ENCODE measurements at places on chromosomes 4 and X.

DNA sequence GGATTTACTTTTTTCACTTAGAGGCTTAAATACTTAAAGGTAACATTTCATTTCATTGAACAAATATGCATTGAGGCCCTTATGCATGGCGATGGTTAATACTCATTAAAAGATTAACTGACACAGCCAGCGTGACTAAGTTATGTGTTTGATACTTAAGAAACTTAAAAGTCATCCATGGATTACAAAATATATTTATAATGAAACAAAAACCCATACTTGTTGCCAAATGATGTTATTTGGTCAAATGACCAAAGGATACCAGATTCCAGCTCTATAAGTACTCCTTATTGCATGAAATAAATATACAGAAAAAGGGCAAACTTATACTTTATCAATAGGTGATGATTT lies 26.7 kb downstream of the ZNF330 start:
- H3K4me1 ChIP-seq, result no peaks in the 10 kb centered on the region
- no peak overlapping the region for H3K27ac ChIP-seq
- no peaks in the 10 kb centered on the region for H3K36me3 ChIP-seq

- no peak for DNase-seq
- no peaks in the 10 kb centered on the region for H3K27me3 ChIP-seq
- no peaks in the 10 kb centered on the region for H3K4me1 ChIP-seq
- H3K27ac ChIP-seq, result no peak overlapping the region
Observed at GRCh38 chrX:18676470-18676869, 4.6 kb upstream of the RS1 start.

- H3K4me3 ChIP-seq, result no peak overlapping the region
- H3K27me3 ChIP-seq, result no peaks in the 10 kb centered on the region
- H3K36me3 ChIP-seq, result no peaks in the 10 kb centered on the region
- no peak overlapping the region for H3K27ac ChIP-seq
- no peaks in the 10 kb centered on the region for H3K4me1 ChIP-seq
Observed at GRCh38 chrX:57267308-57267707, 19.2 kb upstream of the FAAH2 start.

DNA sequence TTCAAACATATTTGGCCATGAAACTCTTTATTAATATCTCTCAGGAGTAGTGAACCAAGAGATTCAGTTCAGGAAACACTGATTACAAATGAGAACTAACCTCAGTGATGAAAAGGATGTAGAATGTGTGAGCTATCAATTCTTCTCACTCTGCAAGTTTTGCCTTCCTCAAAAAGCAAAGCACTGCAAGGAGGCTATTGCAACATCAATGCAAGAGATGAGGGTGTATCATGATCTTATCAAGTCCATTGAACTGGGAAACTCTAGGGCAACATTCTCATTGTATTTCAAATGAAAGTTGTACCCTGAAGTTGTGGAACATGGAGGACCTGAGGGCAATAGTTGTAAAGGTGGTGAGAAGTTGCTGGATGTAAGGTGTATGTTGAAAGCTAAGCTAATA lies 56.4 kb upstream of the VEGFC start:
- H3K4me3 ChIP-seq, result no peak overlapping the region
- no peaks in the 10 kb centered on the region for H3K36me3 ChIP-seq
- DNase-seq, result no peak

GRCh38 chr4:105327956-105328355 lies 145.9 kb downstream of the PPA2 start:
- no peak overlapping the region for H3K4me3 ChIP-seq
- DNase-seq, result no peak
- no peak overlapping the region for H3K27ac ChIP-seq
- no peaks in the 10 kb centered on the region for H3K36me3 ChIP-seq
- no peaks in the 10 kb centered on the region for H3K27me3 ChIP-seq

- H3K27ac ChIP-seq, result no peak overlapping the region
- H3K4me3 ChIP-seq, result no peak overlapping the region
- no peaks in the 10 kb centered on the region for H3K4me1 ChIP-seq
- no peaks in the 10 kb centered on the region for H3K27me3 ChIP-seq
- no peaks in the 10 kb centered on the region for H3K36me3 ChIP-seq
- DNase-seq, result no peak
Observed at GRCh38 chr4:157674699-157675098, 454.2 kb downstream of the GRIA2 start.

- H3K27ac ChIP-seq, result no peak overlapping the region
- no peak for DNase-seq
- H3K4me3 ChIP-seq, result no peak overlapping the region
- no peaks in the 10 kb centered on the region for H3K36me3 ChIP-seq
- no peaks in the 10 kb centered on the region for H3K4me1 ChIP-seq
Observed at GRCh38 chr4:185685804-185686203, 126.2 kb downstream of the SORBS2 start.

GRCh38 chrX:136497556-136498052 lies at the start of gene HTATSF1:
Gene HTATSF1, plus strand, starts transcription at chrX:136497592. Its CDS starts 93 bp downstream, at chrX:136497685.
- H3K4me1 ChIP-seq, result no peaks in the 10 kb centered on the region
- peak within 1 kb of the TSS; percentile 82 for H3K27ac ChIP-seq
- no peaks in the 10 kb centered on the region for H3K27me3 ChIP-seq
- DNase-seq, result no peak

DNA sequence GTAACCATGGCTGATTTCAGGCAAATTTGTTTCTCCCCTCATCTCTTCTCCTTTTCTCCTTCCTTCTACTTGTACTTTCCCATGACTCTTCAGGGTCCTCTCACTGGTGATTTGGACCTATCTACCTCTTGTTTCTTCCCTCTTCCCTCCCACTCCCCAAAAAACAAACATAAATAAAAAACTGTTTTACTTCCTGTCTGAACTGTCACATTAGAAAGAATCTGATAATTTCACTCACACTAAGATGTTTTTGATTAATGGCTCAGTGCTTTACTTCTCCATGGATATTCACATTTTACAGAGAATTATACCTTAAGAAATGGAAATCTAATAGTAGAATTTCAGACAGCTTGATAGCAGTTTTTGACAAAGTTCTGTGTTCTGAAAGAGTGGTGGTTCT lies 7.2 kb downstream of the STK26 start:
- no peaks in the 10 kb centered on the region for H3K36me3 ChIP-seq
- H3K27ac ChIP-seq, result no peak overlapping the region
- DNase-seq, result no peak
- no peaks in the 10 kb centered on the region for H3K4me1 ChIP-seq

DNA sequence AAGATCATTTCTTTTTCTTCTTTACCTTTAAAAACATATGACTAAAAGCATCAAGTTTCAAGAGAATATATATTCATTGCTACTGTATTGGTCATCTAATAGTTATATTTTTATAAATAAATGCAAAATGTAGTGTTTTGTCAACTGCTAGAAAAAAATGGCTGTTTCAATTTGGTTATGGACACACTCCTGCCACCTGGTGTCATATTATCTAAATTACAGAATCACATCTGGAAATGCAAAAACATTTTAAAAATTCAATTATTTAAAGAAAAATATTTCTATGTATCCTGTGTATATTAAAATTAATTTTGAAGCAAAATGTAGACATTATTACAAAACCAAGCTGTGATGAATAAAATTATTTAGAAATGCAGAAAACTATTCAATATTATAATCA lies 329.4 kb upstream of the PCDH18 start:
- no peaks in the 10 kb centered on the region for H3K27me3 ChIP-seq
- no peaks in the 10 kb centered on the region for H3K36me3 ChIP-seq
- H3K27ac ChIP-seq, result no peak overlapping the region
- no peak for DNase-seq
- H3K4me3 ChIP-seq, result no peak overlapping the region
- H3K4me1 ChIP-seq, result no peaks in the 10 kb centered on the region

DNA sequence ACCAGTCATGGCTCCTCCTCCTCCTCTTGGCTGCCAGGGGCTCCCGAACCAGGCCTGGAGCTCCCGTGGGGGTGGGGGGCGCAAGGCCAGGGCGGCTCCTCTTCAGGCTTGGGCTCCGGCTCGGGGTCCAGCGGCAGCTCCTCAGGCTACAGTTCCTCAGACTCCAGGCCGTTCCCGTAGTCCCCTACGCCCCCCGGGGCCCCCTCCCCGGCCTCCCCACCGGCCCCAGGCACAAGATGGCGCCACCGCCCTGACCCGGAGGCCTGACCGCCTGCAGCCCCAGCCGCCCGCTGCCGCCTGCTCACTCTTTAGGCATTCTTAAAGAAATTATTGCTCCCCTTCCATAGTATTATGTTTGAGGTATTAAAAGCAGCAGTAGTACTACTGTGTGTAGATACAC lies 54.5 kb downstream of the TAF1 start:
- H3K36me3 ChIP-seq, result no peaks in the 10 kb centered on the region
- H3K4me1 ChIP-seq, result no peaks in the 10 kb centered on the region
- H3K27ac ChIP-seq, result no peak overlapping the region
- H3K27me3 ChIP-seq, result no peaks in the 10 kb centered on the region
- no peak overlapping the region for H3K4me3 ChIP-seq

DNA sequence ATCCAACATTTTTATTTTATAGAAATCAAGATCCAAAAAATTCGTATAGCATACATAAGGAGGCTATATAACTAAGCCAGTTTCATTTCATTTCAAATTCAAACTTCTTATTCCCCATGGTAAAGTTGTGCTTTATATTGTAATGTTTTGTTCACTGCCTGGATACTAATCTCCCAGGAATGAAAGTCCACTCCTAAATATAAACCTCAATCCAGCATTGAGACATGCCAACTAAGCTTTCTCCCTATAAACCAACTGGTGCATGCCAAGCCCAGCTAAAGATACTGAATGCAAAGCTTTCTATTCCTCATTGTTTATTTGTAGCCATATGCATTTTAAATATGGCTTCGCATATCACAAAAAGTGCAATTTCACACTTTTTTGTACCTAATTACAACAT lies 63.8 kb upstream of the INPP4B start:
- H3K4me3 ChIP-seq, result no peak overlapping the region
- DNase-seq, result no peak
- H3K4me1 ChIP-seq, result no peaks in the 10 kb centered on the region
- no peak overlapping the region for H3K27ac ChIP-seq
- no peaks in the 10 kb centered on the region for H3K36me3 ChIP-seq

DNA sequence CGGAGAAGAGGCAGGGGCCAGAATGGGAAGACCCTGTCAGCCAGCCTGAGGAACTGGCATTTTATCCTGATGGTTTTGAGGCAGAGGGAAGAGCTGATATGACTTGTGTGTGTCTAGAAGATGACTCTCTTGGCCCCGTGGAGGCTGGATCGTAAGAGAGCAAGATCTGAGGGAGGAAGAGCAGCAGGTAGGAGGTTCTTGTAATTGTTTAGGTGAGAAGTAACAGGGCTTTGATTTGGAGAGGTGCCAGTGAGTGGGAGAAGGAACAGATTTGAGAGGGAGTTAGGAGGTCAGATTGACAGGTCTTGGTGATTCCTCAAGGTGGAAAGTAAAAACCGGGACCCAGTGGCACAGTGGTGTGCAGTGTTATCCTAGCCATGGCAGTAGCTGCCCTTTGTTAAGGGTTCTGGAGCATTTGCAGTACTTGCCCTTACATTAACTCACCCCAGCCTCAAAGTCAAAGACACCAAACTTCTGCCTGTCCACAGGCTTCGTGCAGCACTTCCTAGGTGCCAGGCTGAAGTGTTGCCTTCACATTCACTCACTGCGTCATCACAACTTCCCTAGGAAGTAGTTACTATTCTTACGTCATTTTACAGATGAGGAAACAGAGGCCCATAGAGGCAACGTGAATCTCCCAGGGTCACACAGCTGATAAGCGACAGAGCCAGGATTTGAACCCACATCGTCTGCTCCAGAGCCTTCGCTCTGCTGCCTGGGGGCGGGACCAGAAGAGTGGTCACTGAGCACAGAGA lies 23.7 kb downstream of the RTL5 start:
- no peak overlapping the region for H3K27ac ChIP-seq
- no peak for DNase-seq
- H3K27me3 ChIP-seq, result no peaks in the 10 kb centered on the region
- H3K4me3 ChIP-seq, result no peak overlapping the region

- no peaks in the 10 kb centered on the region for H3K27me3 ChIP-seq
- H3K4me1 ChIP-seq, result no peaks in the 10 kb centered on the region
- DNase-seq, result no peak
- no peaks in the 10 kb centered on the region for H3K36me3 ChIP-seq
Observed at GRCh38 chrX:109398833-109399232, 83.1 kb downstream of the GUCY2F start.

DNA sequence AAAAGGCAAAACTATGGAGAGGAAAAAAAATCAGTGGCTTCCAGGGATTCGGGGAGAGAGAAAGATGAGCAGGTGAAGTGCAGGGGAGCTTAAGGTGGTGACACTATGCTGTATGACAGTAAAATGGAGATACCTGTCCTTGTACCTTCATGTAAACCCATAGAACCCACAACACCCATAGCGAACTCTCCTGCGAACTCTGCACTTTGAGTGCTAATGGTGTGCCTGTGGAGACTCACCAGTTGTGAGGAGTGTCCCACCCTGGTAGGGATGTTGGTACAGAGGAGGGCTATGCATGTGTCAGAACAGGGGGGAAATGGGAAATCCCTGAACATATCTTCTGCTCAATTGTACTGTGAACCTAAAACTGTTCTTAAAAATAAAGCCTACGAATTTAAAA lies 42.8 kb downstream of the HMX1 start:
- H3K36me3 ChIP-seq, result no peaks in the 10 kb centered on the region
- H3K27ac ChIP-seq, result no peak overlapping the region
- no peak for DNase-seq
- H3K4me3 ChIP-seq, result no peak overlapping the region
- no peaks in the 10 kb centered on the region for H3K27me3 ChIP-seq
- H3K4me1 ChIP-seq, result no peaks in the 10 kb centered on the region

GRCh38 chr4:20847124-20847747 lies 147.0 kb downstream of the PACRGL start:
- DNase-seq, result no peak
- no peaks in the 10 kb centered on the region for H3K4me1 ChIP-seq
- no peaks in the 10 kb centered on the region for H3K27me3 ChIP-seq
- H3K27ac ChIP-seq, result no peak overlapping the region

DNA sequence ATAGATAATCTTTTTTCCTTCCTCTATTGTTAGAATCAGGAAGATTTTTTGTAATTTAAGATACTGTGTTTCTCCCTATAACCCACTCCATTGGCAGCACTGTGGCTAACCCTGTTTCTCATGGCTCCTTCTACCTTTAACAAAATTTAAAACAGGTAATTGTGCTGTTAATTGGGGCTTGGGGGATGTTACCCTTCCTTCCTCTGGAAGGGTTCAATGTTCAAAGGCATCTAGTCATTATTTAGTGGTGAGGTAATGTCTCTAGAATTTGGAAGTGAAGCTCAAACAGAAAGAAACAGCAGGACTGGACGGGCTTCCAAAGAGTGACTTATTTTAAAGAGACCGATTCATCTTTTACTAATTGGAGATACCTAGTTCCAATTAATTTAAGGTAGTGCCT lies 166.4 kb downstream of the TRIML1 start:
- DNase-seq, result no peak
- H3K27ac ChIP-seq, result no peak overlapping the region
- no peaks in the 10 kb centered on the region for H3K36me3 ChIP-seq
- no peak overlapping the region for H3K4me3 ChIP-seq
- no peaks in the 10 kb centered on the region for H3K4me1 ChIP-seq
- no peaks in the 10 kb centered on the region for H3K27me3 ChIP-seq

All from ovary (tissue), 10 donors.